ENCODE measurements at places on chromosomes 1 and 21.

GRCh38 chr1:184018622-184019021, 18.9 kb downstream of the COLGALT2 start:
- DNase-seq = no peak

DNA sequence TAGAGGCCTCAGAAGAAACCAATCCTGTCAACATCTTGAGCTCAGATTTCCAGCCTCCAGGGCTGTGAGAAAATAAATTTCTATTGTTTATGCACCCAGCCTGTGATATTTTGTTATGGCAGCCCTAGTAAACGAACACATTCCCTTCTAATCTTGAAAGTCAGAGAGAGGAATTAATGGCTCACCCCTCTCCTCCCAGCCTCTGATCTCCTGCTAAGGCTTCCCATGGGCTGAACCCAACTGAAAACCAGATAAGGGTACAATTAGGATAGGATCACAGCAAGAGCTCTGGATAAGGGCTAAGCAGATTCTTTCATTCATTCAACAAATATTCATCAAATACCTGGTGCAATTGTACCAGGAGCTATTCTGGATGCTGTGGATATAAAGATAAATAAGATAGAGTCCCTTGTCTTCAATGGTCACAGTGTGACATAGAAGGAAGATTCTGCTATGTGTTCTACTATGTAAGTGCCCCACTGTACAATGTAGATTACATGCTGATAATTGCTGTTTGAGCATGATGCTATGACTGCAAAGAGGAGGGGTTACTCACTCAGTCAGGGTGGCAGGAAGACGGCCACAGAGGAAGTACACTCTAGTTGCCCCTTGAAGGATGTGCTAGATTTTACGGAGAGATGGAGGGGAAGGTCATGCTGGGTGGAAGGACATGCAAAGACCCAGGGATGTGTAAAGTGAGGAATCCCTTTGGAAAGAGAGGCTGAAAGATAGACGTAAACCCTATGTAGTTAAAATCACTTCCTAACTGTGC, 203.3 kb upstream of the JUN start:
- DNase-seq = no peak

GRCh38 chr1:202580619-202581018, 129.6 kb downstream of the SYT2 start:
- no peak for DNase-seq

DNA sequence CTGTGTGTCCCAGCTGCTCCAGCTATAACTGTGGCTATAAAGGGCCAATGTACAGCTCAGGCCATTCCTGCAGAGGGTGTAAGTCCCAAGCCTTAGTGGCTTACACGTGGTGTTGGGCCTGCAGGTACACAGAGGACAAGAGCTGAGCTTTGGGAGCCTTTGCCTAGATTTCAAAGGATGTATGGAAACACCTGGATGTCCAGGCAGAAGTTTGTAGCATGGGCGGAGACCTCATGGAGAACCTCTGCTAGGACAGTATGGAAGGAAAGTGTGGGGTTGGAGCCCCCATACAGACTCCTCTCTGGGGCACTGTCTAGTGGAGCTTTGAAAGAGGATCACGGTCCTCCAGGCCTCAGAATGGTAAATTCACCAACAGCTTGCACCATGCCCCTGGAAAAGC, 113.9 kb downstream of the RGS21 start:
- no peak for DNase-seq

DNA sequence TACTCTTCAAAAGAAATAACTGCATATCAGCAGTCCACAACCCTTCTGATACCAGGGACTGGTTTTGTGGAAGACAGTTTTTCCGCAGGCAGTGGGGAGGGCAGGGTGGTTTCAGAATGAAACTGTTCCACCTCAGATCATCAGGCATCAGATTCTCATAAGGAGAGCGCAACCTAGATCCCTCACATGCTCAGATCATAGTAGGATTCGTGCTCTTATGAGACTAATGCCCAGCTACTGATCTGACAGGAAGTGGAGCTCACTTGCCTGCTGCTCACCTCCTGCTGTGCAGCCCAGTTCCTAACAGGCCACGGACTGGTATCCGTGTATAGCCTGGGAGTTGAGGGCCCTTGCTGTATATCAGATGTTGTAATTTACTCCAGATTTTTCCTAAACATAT, 11.5 kb downstream of the RO60 start:
- no peak for DNase-seq

Measured in stimulated activated CD4-positive, alpha-beta T cell treated with anti-CD3 and anti-CD28 coated beads, Interleukin-4, amount 100 ng/mL, for 48 hours (primary cell).